ENCODE measurements at places on chromosomes 6 and 20. TPM values are rescaled to one million over a fixed set of nuclear protein-coding genes. Genes with fewer than 3 reads are reported as not detected.

DNA sequence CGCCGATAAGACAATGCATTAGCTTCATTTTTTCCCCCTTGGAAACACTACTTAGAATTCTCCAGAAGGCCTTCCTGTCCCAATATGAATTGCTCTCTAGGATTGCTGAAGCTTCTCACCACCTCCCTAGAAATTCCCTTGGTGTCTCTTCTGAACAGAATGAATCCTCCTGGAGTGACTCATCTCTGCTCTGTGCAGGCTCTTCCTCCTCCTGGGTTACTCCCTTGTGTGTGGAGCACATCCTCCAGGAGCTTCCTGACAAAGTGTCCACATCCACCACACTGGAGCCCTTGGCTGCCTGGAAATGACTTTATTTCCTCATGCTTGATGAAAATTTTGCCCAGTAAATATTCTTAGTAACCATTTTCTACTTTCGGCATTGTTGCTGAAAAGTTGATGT, 54.4 kb downstream of the DTNBP1 start:
- DNase-seq: no peak

GRCh38 chr20:8020314-8021079, 936 bp upstream of the TMX4 start:
- DNase-seq: no peak

- DNase-seq: no peak
Measured at GRCh38 chr6:15819226-15819625, 156.4 kb upstream of the DTNBP1 start.

- no peak for DNase-seq
Measured at GRCh38 chr6:137699031-137699683, 167.9 kb upstream of the TNFAIP3 start.

DNA sequence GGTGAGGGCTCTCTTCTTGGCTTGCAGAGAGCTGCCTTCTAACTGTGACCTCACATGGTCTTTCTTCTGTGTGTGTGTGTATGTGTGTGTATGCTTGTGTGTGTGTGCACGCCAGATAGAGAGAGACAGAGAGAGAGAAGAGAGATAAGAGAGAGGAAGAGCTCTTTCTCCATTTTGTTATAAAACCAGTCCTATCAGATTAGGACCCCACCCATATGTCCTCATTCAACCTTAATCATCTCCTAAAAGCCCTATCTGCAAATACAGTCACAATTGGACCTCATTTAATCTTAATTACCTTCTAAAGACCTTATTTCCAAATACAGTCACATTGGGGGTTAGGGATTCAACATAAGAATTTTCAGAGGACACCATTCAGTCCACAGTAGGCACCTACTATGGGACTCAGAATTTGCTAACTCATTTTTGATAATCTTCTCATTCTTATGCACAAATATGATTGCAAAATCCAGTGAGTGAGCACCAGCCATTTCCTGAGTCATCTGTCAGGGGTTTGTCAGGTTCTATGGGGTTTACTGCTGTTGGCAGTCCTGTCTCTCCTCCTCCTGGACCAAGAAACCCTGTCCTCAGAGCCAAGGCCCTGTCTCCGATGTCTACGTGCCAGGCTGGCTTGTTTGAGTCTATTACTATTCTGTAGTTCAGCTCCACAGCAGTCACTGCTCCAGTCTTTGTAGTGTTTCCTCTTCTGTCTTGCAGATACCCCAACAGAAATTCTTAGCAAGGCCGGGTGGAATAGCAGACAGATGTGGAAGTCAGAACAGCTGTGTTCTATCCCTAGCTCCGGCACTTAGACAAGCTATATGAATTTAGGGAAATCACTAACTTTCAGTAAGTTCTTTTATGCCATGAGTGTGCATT, 59.0 kb upstream of the FAM184A start:
- DNase-seq: no peak

The PSMB8 gene
- 79.6 TPM for total RNA-seq
